Activated T-cell treated with anti-CD3 and anti-CD28 coated beads, Interleukin-2, amount 50 U/mL, for 72 hours (primary cell): ENCODE measurements at places on chromosomes 3 and 15.

GRCh38 chr3:101249522-101249921 is 70.9 kb downstream of the IMPG2 start:
- DNase-seq, result no peak

DNA sequence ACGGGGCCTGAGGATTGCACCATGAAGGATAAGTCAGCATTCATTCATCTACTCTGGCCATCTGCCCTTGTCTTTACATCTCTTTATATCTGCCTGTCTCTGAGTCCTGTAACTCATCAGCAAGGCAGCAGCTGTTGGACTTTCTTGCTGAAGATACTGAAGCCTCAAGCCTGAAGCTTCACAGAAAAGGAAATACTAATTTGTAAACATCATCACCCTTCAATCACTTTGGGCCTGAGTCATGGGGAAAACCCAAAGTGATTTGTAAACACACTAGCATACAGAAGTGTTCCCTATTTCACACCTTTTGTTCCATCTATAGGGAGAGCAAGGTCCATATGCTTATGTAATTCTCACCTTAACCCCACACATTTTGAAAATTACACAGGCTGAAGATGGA is 928.2 kb downstream of the EPHA3 start:
- no peak for DNase-seq

GRCh38 chr15:77224352-77224751 is 153.4 kb upstream of the TSPAN3 start:
- DNase-seq, result no peak

- no peak for DNase-seq
Observed at GRCh38 chr3:195101001-195101583, 169.9 kb downstream of the XXYLT1 start.

DNA sequence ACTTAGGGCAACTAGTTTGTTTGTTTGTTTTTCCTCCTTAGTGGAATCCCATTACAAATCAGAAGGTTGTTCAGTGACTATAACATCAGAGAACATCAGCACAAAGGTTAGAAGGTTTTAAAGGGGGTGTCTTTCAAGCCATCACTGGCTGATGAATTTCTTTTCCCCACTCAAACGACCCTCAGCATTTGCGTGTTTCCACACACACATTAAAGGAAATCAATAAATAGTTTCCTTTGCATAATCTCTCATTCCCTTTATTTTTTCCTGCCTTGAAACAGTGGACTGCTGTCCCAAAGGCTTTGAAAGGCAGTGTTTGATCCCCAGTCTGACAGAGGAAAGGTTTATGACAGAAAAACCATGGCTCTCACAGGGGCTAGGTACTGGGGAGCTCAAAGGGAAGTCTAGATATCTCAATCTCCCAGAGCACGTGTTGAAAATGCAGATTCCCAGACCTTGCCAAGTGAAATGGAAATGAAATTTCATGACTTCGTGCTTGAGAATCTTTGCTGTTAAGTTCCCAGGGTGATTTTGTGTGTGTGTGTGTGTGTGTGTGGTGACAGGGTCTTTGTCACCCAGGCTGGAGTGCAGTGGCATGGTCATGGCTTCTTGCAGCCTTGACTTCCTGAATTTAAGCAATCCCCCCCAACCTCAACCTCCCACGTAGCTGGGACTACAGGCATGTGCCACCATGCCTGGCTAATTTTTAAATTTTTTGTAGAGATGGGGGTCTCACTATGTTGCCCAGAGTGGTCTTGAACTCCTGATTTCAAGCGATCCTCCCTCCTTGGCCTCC is 2.2 kb upstream of the INTS14 start:
- DNase-seq, result no peak

- DNase-seq, result no peak
Observed at GRCh38 chr3:49747792-49748480, 24.2 kb upstream of the GMPPB start.

GRCh38 chr3:57127891-57128518 is 37.1 kb downstream of the IL17RD start:
- no peak for DNase-seq

- peak; percentile 55 for DNase-seq
Observed at GRCh38 chr15:100601163-100601562, 821 bp downstream of the LINS1 start.

GRCh38 chr3:66971891-66972551 is 26.1 kb upstream of the KBTBD8 start:
- peak; percentile 72 for DNase-seq

- DNase-seq, result no peak
Observed at GRCh38 chr3:110910346-110910955, 161.2 kb upstream of the NECTIN3 start.

DNA sequence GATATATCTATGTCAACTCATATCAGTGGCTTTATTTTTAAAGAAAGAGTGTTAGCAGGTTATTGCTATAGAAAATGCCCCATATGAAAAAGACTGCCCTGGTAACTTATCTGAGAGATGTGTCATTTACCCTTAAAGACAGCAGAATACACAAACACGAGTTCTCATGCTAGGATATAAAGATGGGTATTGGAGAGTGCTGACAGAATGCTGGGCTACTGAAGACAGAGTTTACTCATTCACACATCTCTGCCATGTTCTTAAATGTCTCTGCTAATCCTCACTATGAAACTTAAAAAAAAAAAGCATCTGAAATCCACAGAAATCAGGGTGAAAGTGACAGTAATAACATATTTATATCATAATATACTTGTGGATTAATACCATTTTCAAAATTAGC is 126.7 kb downstream of the FOXP1 start:
- DNase-seq, result no peak
